Fibroblast of skin of right quadriceps (primary cell): ENCODE measurements at places on chromosomes 3 and 15.

- DNase-seq = no peak
Measured at GRCh38 chr3:142724682-142725356, 985 bp downstream of the TRPC1 start.

- no peak for DNase-seq
Measured at GRCh38 chr3:52073490-52073889, 17.1 kb upstream of the DUSP7 start.

DNA sequence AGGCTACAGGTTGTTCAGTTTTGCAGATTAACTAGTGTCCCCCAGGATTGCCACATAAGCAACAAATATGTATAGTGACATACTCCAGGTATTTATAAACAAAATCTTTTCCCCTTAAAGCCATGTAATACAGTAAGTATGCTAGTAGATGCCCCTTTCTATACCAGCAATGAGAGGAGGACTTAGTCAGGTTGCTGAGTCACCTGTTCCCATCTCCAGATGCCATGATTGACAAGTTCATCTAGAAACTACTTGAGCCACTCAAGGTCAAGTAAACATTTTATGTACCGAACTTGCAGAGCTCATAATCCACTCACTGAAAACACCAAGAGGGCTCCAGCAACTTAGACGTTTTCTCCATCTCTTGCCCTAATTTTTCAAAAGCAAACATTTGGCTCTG is 18.2 kb downstream of the SLC9A9 start:
- DNase-seq = no peak

DNA sequence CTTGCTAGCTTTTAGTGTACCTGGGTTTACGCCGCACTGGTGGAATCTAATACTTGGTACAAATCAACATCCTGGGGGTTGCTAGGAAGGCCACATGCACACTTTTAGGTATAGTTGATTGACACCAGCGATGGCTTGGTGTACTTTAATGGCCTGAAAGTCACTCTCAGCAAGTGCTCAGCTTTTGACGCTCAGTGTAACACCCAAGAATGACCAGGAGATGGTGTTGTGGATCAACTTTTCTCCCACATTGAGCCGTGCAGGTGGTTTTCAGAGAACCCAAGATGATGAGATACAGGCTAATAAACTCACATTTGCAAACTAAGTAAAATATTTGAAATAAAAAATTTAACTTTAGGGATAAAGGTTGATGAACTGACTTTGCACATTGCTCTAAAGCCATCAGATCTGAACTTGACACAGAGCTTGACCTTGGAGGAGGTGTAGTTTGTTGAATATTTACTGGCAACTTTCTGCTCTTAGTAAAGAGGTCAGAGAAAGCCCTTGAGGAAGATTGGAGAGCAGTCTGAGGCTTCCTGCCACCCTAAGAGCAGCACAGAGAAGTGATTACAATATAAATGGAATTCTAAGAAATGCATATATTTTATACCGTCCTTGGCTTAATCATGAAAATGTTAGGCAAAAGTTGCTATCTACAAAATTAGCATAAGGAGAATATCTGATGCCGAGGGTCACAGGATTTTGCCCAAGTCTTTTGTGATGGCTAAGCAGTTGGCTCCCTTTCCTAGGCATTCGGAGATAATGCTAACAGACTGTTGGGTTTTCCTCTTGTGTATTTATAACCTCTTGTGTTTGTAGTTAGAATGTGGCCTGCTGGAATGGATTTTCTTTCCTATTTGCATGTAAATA is 143.4 kb upstream of the RASGRP1 start:
- DNase-seq = peak; percentile 78

DNA sequence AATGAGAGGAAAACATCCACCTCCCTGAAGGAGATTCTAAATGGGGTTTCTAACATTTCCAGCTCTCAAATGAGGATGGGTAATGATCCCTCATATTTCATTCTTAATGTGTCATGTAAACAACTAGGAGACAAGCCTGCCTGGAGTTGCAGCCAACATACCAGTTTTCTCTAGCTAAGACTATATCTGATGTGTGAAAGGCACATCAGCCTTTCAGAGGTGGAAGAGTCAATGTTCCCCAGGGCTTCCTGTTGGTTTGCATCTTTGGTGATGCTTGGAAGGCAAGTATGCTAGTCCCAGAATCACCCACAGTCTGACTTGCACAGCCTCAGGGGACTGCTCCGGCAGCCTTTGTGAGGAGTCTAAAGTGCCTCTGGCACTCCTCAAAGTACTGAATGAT is 921.2 kb downstream of the SQOR start:
- no peak for DNase-seq

DNA sequence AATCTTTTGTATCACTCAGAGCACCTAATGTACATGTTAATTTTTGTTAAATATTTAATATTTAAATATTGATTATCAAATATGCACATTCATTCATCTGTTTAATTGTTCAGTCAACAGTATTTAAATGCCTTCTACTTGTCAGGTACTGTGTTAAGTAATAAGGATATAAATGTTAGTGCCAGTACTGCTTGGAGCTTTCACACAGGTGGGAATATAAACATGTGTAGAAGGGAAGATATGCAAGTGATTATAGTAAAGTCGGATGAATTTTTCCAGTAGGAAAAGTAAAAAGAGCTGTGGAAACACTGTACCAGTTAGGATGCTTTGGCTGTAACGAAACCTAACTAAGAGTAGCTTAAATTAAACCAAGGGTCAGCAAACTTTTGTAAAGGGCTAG is 95.4 kb downstream of the RSRC1 start:
- no peak for DNase-seq

DNA sequence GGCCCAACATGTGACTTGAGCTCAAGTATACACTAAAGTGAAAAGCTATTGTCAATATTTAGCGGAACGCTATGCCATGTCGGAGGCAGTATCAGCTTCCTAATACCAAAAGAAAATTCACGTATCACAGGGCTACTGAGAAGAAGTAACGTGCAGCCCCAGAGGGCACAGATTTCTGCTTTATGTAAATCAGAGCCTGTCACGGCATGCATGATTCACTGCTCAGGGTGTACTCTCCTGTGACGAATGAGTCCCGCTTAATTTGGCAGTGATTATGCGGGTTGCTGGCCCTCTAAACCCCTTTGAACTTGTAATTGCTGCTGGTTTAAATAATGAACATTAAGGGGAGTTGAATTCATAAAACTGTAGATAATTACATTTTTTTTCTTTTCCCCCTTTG is 85.3 kb downstream of the MEIS2 start:
- DNase-seq = peak; percentile 65

GRCh38 chr3:57583544-57583943 is 13.6 kb downstream of the ARF4 start:
- DNase-seq = no peak

DNA sequence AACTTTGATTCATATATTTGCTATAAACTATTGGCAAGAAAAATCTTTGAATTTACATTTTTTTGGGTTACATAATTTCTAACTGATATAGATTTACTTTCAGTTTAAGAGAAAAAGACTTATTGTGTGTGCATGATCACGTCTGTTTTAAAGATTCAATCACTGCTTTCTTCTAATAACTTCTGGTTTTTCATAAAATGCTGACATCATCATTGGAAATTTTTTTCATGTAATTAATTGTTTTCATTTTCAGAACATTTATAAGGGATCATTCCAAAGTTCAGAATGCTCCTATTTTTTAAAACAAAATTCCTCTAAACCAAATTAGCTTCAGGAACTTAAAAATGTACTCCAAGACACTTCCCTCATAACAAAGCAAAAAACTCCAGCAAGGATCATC is 500.7 kb upstream of the GBE1 start:
- DNase-seq = no peak

- DNase-seq = no peak
Measured at GRCh38 chr3:11317300-11317699, 45.1 kb downstream of the ATG7 start.

GRCh38 chr3:64656544-64656943 is 31.3 kb downstream of the ADAMTS9 start:
- DNase-seq = no peak

- DNase-seq = no peak
Measured at GRCh38 chr15:51240066-51240465, 98.3 kb downstream of the CYP19A1 start.

DNA sequence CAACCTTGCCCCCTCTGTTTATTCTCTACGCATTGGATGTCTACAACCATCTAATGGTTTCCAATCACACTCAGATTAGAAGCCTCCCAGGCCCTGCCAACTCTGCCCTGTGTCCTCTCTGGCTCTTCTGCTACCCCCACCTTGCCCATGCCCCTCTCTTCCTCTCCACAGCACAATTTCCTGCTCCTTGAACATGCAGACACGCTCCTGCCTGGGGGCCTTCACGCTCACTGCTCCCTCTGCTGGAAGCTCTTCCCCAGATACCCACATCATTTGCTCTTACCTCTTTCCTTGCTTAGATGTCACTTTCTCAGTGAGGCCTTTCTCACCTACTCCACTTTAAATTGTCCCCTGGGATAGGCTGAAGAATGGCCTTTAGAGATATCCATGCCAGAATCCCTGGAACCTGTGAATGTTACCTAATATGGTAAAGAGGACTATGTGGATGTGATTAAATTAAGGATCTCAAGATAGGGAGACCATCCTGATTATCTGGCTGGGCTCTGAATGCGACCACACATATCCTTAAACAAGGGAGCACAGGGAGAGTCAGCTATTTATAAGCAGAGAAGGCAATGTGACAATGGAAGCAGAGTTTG is 9.9 kb downstream of the KY start:
- peak; percentile 8 for DNase-seq

GRCh38 chr15:48435321-48435720 is 104.1 kb downstream of the DUT start:
- no peak for DNase-seq

DNA sequence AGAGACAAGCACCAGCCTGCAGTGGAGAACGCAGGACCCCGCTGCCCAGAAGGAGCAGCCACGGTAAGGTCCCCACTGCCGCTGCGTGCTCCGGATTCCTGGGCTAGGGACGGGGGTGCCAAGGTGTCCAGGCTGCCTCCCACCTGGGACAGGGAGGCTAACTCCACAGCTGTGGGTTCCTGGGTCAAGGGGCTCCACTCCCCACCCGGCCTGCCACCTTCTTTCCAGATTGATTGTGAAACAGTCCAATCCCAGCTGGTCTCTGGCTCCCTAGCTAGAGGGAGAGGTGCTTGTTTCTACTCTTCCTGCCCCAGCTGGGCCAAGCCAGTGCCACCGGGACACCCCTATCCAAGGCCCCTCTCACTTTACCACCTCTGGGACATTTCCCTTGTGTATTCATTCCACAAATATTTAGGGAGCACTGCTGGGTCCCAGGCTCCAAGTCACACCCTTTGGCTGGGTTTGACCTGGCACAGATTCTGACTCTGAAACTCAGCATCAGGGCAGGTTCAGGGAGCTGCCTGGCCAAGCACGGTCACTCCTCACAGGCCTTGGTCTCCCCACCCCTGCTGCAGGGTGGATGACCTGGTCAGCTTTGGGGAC is 1.9 kb downstream of the PAK6 start:
- no peak for DNase-seq

- DNase-seq = no peak
Measured at GRCh38 chr3:195080571-195081151, 190.3 kb downstream of the XXYLT1 start.

- no peak for DNase-seq
Measured at GRCh38 chr3:122146466-122146865, 37.0 kb upstream of the CASR start.

DNA sequence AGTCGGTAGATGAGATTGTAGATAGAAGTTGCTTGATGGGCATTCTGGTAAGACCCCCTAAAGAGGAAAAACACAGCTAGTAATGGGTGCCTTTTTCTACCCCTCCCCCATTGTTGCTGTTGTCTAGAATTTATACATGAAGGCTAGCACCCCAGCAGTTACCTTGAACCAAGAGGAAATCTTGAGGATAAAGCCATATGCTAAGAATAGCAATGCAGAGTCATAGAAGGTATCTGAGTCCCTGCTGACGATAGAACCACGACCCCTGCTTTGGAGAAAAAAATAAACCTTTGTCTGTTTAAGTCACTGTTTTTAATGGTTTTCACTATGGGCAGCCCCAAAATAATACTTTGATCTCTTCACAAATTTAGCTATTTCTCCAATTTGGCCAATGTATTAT is 162.6 kb downstream of the THRB start:
- DNase-seq = no peak

DNA sequence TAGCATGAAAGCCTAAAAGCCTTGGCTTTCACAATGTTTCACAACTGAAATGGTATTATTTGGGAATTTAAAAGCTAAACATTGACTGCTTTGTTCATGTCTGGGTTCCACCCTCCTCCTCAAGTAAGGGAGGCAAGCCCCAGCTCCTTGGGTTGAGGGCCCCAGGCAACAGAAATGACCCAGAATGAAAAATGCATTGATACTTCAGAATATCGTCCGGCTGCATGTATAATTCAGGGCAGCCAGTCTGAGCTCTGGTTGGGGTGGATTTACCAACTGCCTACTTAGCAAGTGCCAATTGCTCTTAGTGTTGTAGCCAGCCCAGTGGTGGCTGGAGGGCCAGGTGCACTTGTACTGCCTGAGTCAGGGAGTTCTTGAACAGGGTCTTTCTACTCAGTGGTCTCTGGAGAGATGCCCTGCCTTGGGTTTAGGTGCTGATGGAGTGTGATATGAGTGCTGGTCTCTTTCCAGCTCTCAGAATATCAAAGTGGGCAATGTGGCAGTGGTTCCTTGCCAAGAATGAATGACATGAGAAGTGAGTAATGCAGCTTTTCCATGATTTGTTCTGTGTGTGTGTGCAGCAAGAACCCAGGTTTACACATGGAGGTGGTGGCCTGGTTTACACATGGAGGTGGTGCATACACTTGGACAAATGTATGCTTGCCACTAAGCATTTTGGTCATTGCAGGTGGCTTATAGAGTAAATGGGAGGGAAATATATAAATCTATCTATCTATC is 40.9 kb upstream of the ADAMTSL3 start:
- no peak for DNase-seq

- DNase-seq = no peak
Measured at GRCh38 chr3:194994551-194994981, 276.4 kb downstream of the XXYLT1 start.

- DNase-seq = no peak
Measured at GRCh38 chr15:64156652-64157331, 5.3 kb downstream of the SNX22 start.

GRCh38 chr3:21256932-21257331 is 494.1 kb downstream of the ZNF385D start:
- DNase-seq = no peak

DNA sequence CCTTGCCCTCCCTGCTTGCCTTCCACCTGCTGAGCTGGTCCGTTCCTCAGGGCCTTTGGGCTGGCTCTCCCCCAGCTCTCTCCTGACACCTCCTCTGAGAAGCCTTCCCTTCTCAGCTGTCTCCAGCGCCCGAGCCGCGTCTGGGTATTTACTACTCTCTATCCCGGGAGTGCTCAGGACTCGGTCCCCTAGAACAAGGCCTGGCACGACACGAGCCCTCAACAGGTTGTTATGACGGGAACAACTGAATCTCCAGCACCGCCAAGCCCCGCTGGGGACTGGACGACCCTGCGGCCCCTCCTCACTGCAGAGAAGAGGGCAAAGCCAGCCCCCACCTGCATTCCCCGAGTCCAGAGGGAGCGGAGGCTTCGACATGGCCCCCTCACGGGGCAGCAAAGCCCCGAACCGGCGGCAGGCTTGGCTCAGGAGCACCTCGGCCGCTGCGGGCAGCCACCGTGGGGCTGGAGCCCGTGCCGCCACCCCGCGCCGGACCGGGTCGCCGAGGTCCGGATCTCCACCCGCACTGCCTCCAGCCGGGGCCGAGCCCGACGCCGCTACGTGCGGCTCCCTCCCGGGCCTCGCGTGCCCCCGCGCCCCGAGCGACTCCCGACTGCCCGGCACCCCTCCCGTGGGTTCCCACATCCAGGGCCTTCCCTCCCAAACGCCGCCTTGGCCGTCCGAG is 792 bp downstream of the TPRA1 start:
- DNase-seq = no peak
